Regular cardiac myocyte (primary cell): ENCODE measurements at places on chromosomes 3 and 15. TPM values are rescaled to one million over a fixed set of nuclear protein-coding genes. Genes with fewer than 3 reads are reported as not detected.

Gene ARF4
- total RNA-seq, result 205 and 276 TPM in 2 replicates

Gene ECE2
- not detected in 2 replicates for total RNA-seq

Gene TLR9
- not detected in 2 replicates for total RNA-seq

Gene PDZRN3
- total RNA-seq, result 24.9 and 32.7 TPM in 2 replicates

Gene PRICKLE2
- total RNA-seq, result 11.9 and 27.3 TPM in 2 replicates
